Spinal cord (tissue), 10 donors: ENCODE measurements at places on chromosomes 1 and 21. TPM values are rescaled to one million over a fixed set of nuclear protein-coding genes. Genes with fewer than 3 reads are reported as not detected.

DNA sequence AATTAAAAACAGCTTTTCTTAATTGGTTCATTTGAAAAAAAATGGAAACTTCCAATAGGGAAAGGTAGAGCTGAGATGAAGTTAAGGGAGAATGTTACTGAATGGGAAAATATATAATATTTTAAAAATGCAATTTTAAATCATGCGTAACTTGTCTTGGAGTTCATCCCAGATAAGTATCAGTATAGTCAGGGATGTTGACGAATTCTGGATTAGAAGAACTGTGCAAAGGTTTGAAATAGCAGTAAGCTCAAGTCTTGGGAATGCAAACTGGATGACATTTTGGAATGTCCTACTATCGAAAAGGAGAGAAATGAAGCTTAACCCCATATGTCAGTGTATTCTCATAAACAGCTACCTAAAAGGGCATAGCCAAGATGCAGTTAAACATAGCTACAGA is 4.0 kb upstream of the ST6GALNAC3 start:
- H3K27me3 ChIP-seq: no peaks in the 10 kb centered on the region
- DNase-seq: no peak
- peaks cover 5% of the 10 kb centered on the region for H3K4me1 ChIP-seq
- no peak overlapping the region for H3K4me3 ChIP-seq

- no peaks in the 10 kb centered on the region for H3K27me3 ChIP-seq
- H3K4me3 ChIP-seq: peak overlapping the region; percentile 62
- H3K27ac ChIP-seq: peak overlapping the region; percentile 48
- no peak for DNase-seq
Measured at GRCh38 chr1:201469645-201470074, 672 bp upstream of the PHLDA3 start.

- H3K27ac ChIP-seq: no peak overlapping the region
- no peaks in the 10 kb centered on the region for H3K36me3 ChIP-seq
- peaks cover 4% of the 10 kb centered on the region for H3K4me1 ChIP-seq
- no peak overlapping the region for H3K4me3 ChIP-seq
- peaks cover 11% of the 10 kb centered on the region for H3K27me3 ChIP-seq
Measured at GRCh38 chr1:33425900-33426299, 5.0 kb downstream of the PHC2 start.

DNA sequence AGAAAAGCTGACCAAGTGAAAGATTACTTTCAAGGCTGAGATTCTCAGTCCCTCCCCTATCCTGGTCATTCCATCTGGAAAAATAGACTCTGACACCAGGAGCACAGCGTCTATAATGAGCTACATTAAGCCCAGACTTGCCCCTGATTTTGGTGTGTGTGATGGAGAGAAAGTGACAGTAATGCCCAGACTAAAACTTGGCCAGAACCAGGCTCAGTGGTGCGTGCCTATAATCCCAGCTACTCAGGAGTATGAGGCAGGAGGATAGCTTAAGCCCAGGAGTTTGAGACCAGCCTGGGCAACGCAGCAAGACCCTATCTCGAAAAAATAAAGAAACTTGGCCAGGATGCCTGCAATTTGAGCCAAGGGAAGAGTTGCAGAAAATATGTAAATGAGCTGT is 15.9 kb downstream of the PLEKHA6 start:
- DNase-seq: no peak
- H3K36me3 ChIP-seq: peaks cover 3% of the 10 kb centered on the region
- H3K4me3 ChIP-seq: no peak overlapping the region

DNA sequence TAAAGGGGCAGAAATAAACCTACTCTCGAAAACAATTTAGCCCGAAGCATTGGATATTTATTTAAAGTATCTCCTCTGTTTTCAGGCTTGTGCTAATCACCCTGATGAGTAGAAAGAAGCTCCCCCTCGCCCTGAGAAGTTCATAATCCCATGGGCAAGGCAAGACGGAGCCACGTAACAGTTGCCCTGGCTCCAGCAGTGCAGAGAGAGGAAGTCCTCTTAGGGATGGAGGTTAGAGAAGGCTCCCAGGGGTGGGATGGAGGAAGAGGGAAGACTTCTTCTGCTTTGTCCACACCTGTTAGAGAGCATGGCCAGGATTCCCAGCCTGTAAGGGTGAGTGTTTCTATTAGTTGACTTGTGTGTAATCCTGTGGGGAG is 3.4 kb upstream of the GPR25 start:
- peaks cover under 1% of the 10 kb centered on the region for H3K36me3 ChIP-seq
- no peak for DNase-seq
- no peak overlapping the region for H3K4me3 ChIP-seq

The HLCS gene
- 14.7 TPM for polyA plus RNA-seq

The GBP1 gene
- 1.0 TPM for polyA plus RNA-seq

The DNAH14 gene
- 16.4 TPM for polyA plus RNA-seq

The KRTAP13-1 gene
- polyA plus RNA-seq: not detected
